COLO829 (cell line): ENCODE measurements at places on chromosomes 7 and 10.

DNA sequence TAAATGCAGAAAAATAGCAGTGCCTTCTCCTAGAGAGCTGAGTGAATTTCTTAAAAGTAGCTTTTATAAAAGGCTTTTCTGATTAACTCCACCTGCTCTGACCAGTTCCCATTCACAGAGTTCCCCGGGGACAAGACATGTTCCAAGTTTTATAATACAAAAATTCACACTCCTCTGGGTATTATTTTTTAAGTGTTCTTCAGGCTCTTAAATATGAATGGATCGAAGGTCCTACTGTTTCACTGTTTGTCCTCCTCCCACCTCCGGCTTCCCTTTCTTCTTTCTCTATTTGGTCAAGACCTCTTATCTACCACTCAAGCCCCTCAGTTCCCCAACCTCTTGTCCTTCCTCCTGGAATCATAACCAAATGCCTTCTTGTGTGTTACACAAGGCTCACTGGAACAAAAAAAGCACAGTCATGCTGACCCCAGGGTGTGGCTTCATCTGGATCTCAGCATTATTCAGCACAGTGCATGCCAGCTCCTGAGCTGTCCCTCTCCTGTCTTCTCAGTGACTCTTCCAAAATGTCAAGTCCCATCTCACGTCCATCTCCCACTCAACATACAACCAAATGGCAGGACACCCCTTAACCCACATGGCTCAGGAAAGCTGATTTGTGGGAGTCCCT is 222.4 kb downstream of the SORCS1 start:
- DNase-seq = no peak

DNA sequence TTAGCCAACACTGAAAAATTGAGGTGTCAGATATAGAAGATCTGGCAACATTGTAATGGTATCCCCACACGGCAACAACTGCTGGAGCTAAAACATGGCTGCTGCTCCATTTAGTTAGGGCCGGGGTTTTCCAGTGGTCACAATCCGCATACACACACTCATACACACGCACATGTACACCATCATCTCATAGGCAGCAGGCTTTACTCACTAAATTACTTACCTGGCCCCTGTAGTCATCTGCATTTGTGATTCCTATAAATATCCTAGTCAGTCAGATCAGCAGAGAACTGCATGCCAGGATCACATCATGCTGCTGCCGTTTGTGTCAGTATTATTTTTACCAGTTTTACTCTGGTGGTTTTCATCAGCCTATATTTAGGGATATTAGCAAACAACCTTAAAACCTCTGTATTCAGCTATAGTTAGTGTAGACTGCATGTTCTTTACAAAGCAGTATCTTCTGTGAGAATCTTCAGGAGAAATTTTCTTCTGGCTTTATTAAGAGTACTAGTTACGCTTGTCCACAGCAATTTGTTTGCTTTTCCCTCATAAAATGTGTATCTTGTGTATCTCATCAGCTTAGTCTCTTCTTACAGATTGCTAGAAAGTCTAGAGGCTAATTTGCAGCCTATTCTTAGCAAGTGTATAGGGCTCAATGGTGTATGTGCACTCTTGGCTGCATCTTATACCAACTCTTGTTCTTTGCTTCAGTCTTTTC is 38.3 kb upstream of the PTPN12 start:
- DNase-seq = no peak

DNA sequence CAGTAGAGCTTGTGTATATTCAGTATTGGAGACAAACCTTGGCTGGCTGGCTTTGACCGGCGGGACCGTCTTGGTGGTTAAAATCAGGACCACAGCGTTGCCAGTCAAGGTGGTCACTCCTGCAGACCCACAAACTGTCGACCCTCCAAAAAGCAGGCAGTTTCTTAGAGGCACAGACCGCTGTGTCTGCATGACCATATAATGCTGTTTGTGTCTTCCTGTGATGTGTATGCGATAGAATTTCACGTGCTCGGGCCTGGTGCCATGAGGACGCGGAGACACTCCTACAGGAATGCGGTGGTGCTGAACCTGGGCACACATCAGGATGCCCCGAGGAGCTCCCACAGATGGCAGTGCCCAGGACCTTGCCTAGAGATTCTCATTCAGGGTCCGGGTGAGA is 34.8 kb downstream of the BNIP3 start:
- no peak for DNase-seq

GRCh38 chr10:50387732-50388073 is 136.4 kb upstream of the ASAH2 start:
- no peak for DNase-seq

GRCh38 chr7:80589631-80590030 is 48.8 kb upstream of the CD36 start:
- DNase-seq = no peak

DNA sequence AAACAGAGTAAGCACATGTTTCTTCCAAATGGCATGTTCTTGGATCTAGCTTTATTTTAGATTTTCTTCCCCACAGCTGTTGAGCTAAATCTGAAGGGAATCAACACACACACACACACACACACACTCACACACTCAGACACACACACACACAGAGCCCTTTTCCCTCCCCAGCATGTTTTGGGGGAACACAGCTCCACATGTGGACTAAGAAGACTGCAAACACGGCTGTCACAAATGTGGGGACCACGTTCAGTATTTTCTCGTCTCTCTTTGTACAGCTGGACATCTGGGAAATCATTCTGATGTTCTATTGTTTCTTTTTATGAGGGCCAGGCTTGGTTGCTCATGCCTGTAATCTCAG is 116.3 kb downstream of the ABLIM1 start:
- no peak for DNase-seq

DNA sequence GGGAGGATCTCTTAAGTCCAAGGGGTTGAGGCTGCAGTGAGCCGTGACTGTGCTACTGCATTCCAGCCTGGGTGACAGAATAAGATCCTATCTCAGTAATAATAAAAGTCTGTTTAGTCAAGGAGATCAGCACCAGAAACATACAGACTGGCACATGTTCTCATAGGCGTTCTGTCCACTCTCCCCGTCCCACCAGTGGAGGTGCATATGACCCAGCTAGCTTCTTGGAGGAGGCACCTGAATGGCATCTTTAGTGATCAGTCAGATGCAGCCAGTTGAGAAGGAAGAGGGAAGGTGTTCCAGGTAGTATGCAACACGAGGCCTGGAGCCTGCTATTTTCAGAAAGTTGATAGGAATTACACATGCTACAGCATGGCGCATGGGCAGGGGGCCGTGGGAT is 45.3 kb upstream of the SVIL start:
- no peak for DNase-seq

GRCh38 chr10:33653584-33654367 is 319.3 kb upstream of the NRP1 start:
- no peak for DNase-seq

GRCh38 chr10:69569396-69569934 is 3.8 kb downstream of the NEUROG3 start:
- DNase-seq = no peak

- DNase-seq = no peak
These were observed 217.8 kb upstream of the SH2B2 start for GRCh38 chr7:102068846-102069245.

GRCh38 chr10:101672536-101672935 is 22.4 kb downstream of the FBXW4 start:
- DNase-seq = no peak

DNA sequence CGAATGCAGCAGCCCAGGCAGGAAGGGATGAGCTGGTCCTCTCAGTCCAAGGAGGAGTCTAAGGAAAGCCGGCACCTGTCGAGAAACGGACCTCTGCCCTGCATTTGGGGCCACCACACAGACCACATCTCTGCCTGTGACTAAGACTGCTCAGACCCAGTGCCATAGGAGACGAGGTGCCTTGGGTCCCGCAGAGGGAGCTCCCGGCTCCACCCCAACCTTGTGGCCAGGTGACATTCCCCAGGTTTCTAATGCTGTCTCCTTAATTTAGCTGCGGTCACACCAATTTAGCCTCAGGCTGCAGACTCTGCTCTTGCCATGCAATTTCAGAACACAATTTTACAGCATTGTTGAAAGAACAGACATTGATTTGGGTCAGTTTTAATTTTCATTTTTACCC is 22.8 kb upstream of the CRHR2 start:
- no peak for DNase-seq

- no peak for DNase-seq
These were observed 13.4 kb downstream of the NOD1 start for GRCh38 chr7:30465046-30465810.
